A549 treated with Mapracorat at 1 μM for 4 hours (cell line): ENCODE measurements at places on chromosomes 16 and 17. TPM values are rescaled to one million over a fixed set of nuclear protein-coding genes. Genes with fewer than 3 reads are reported as not detected.

Gene RNF167
- 98.8 to 148 TPM (median 117 TPM) in 5 replicates for total RNA-seq

Gene CD68
- 26.4 to 36.3 TPM (median 34.8 TPM) in 5 replicates for total RNA-seq

Gene DHX38
- 48.0 to 53.4 TPM (median 49.3 TPM) in 5 replicates for total RNA-seq

Gene MAF
- 0.23 to 0.67 TPM (median 0.33 TPM) in 5 replicates for total RNA-seq

Gene RNFT1
- 11.5 to 15.5 TPM (median 12.8 TPM) in 5 replicates for total RNA-seq

Gene MPV17L
- total RNA-seq: 4.3 to 6.9 TPM (median 5.2 TPM) in 5 replicates

Gene AGRP
- not detected in 5 replicates for total RNA-seq

Gene EXOC3L1
- total RNA-seq: 0.06 to 0.32 TPM (median 0.23 TPM) in 4 of 5 replicates, not detected in the other

Gene STX1B
- total RNA-seq: 1.4 to 2.2 TPM (median 1.8 TPM) in 5 replicates

Gene ALOX12B
- 1.1 to 2.3 TPM (median 1.8 TPM) in 5 replicates for total RNA-seq

Gene ANKS4B
- 0.03 to 0.07 TPM (median 0.04 TPM) in 5 replicates for total RNA-seq

Gene FSCN2
- total RNA-seq: 0.59 to 1.9 TPM (median 1.4 TPM) in 5 replicates
